ENCODE measurements at places on chromosomes 5 and 9. TPM values are rescaled to one million over a fixed set of nuclear protein-coding genes. Genes with fewer than 3 reads are reported as not detected.

- no peak for DNase-seq
Measured at GRCh38 chr9:88814577-88814976, 176.7 kb upstream of the S1PR3 start.

GRCh38 chr9:75636427-75637045, 253.9 kb upstream of the PCSK5 start:
- no peak for DNase-seq

- DNase-seq, result no peak
Measured at GRCh38 chr5:11027660-11028059, 266.6 kb upstream of the DAP start.

DNA sequence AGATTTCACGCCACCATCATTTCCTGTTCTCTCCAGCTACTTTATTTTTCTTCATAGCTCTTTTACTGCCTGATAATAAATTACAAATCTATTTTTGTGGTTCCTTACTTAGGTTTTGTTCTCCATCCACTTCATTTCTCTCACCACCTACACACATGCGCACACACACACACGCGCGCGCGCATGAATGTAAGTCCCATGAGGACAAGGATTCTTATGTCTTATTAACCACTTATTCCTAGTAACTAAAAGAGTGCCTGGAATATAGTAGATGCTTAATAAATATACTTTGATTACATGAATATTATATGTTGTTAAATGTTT, 116.5 kb downstream of the TRPM6 start:
- DNase-seq, result no peak

- DNase-seq, result no peak
Measured at GRCh38 chr5:39750661-39751060, 325.9 kb upstream of the DAB2 start.

ARL15 gene
- total RNA-seq, result 21.6 TPM

CYFIP2 gene
- 20.5 TPM for total RNA-seq
